ENCODE measurements at places on chromosomes 16 and 17. TPM values are rescaled to one million over a fixed set of nuclear protein-coding genes. Genes with fewer than 3 reads are reported as not detected.

The AOC2 gene
- total RNA-seq, result 0.28 TPM

The FBXL19 gene
- total RNA-seq, result 10.2 TPM

The ESRP2 gene
- total RNA-seq, result 10.1 TPM

The MYH1 gene
- under 0.01 TPM for total RNA-seq

GRCh38 chr17:18250259-18250658 is 8.3 kb downstream of the FLII start:
- peaks cover 91% of the 10 kb centered on the region for H3K36me3 ChIP-seq
- H3K27ac ChIP-seq, result no peak overlapping the region
- H3K27me3 ChIP-seq, result no peaks in the 10 kb centered on the region

GRCh38 chr16:68759062-68759461 is 22.0 kb downstream of the CDH1 start:
- no peak overlapping the region for H3K4me3 ChIP-seq
- peaks cover 18% of the 10 kb centered on the region for H3K4me1 ChIP-seq

All from thymus (tissue), 14 donors.